ENCODE measurements at places on chromosomes 1 and 21. TPM values are rescaled to one million over a fixed set of nuclear protein-coding genes. Genes with fewer than 3 reads are reported as not detected.
A peak's percentile ranks its signal among the peaks of the same experiment; 100 is the strongest.

The HAO2 gene
- not detected for total RNA-seq

The CKS1B gene
- total RNA-seq: 44.2 TPM

GRCh38 chr1:206725109-206725963, 40.6 kb downstream of the MAPKAPK2 start:
- DNase-seq: no peak

GRCh38 chr1:232748910-232749368, 56.3 kb upstream of the MAP10 start:
- DNase-seq: peak; percentile 18

Measured in mammary epithelial cell (primary cell).